ENCODE measurements at places on chromosomes 3 and 15. TPM values are rescaled to one million over a fixed set of nuclear protein-coding genes. Genes with fewer than 3 reads are reported as not detected.
A peak's percentile ranks its signal among the peaks of the same experiment; 100 is the strongest.

DNA sequence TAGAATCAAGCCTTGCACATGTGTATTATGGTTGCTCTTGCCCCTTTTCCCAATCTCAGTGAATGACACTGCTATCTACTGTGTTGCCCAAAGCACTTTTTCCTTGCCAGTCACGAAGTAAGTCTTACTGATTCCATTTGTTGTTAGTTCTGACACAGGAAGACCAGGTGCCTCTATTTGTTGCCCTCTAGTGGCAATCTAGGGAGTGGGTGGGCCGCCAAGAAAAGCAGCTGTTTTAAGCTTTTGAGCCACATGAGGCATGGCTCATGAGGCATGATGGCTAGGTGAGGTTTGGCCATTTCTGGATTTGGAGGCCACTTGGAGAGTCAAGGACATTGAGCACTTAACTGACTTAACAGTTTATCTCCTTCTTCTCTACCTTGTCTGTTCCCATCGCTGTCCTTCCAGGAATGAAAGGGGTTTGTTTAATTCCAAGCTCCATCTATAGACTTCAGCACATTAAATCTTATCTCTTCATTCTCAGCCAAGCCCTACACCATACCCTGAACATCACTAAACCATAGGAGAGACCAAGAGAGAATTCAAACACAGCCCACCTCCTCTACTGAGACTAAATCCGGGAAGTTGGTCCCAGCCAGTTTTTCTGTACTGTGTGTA is 103.1 kb downstream of the HCN4 start:
- H3K36me3 ChIP-seq = no peaks in the 10 kb centered on the region
- H3K27ac ChIP-seq = no peak overlapping the region
- peak; percentile 62 for DNase-seq
- H3K4me1 ChIP-seq = no peaks in the 10 kb centered on the region
- H3K4me3 ChIP-seq = no peak overlapping the region

Gene SHC4
- 0.76 TPM for total RNA-seq

Gene LSM3
- 10.4 TPM for total RNA-seq

Gene PDIA5
- 39.5 TPM for total RNA-seq

Gene IL17RD
- total RNA-seq = 1.2 TPM

Gene SHISA5
- total RNA-seq = 153 TPM

- no peak overlapping the region for H3K4me3 ChIP-seq
- H3K36me3 ChIP-seq = no peaks in the 10 kb centered on the region
- H3K4me1 ChIP-seq = peaks cover 13% of the 10 kb centered on the region
- H3K27ac ChIP-seq = peak overlapping the region; percentile 68
Measured at GRCh38 chr3:118817748-118818165, 216.9 kb downstream of the IGSF11 start.

Gene NANOGP8
- not detected for total RNA-seq

DNA sequence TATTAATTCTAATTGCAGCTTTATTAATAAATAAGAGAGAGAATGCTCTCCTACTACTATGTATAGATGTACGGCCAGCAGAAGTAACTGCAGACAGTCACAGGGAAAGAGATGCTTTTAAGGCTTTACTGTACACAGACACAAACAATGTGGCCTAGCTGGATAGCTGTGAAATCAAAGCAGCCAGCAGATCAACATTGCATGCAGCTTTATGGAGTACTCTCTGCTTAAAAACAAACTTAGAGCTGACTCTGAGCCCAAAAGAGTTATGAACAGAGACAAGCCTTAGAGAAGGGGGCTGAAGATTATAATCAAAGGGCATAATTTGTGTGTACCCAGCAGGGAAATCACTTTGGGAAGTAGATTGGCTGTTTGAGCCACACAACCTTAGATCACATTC is 47.2 kb downstream of the CADM2 start:
- no peak overlapping the region for H3K27ac ChIP-seq
- H3K4me3 ChIP-seq = no peak overlapping the region
- no peaks in the 10 kb centered on the region for H3K4me1 ChIP-seq

Gene HESX1
- not detected for total RNA-seq

Gene NTRK3
- total RNA-seq = not detected

DNA sequence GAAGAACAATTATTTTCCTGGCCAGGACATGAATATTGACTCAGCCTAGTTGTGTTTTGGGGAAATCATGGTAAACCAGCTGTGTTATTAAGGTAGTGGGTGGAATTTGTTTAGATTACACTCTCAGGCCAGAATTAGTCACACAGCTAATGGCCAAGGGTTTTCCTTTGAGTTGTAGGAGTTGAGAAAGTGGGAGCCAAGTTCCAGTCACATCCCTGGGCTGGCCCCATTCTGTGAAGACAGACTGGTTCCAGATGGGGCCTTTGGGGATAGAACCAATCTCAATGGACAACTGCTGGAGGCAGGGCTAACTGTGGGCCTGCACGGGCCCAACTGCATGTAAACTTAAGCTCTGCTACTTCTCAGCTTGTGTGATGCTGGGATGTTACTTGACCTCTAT is 1.4 kb upstream of the RASL12 start:
- H3K4me3 ChIP-seq = no peak overlapping the region
- peak; percentile 97 for DNase-seq
- H3K27ac ChIP-seq = peak overlapping the region; percentile 28
- H3K27me3 ChIP-seq = peaks cover 19% of the 10 kb centered on the region
- H3K4me1 ChIP-seq = peaks cover 35% of the 10 kb centered on the region

Gene PLA2G4D
- not detected for total RNA-seq

DNA sequence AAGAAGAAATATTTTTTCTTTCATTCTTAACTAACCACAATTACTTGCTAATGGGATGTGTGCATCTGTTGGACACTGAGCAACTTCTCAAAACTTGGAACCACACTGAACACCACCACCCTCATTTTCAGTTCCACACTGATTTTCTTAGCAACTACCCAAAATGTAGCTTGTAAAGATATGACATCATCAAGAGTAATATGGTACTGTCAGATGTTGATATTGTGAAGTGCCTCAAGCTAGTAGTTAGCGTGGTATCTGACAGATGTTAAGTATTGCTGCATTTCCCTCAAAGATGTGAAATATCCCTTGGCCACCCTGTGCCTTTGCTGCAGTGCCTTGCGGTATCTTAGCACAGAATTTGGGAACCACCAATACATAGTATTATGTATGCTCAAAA is 9.3 kb downstream of the RFTN1 start:
- H3K27me3 ChIP-seq = no peaks in the 10 kb centered on the region
- H3K36me3 ChIP-seq = 0 out of 2 replicates have a peak, but pooled peaks cover 5% of the 10 kb centered on the region
- H3K4me3 ChIP-seq = no peak overlapping the region
- no peak for DNase-seq
- no peak overlapping the region for H3K27ac ChIP-seq
- H3K4me1 ChIP-seq = 0 out of 2 replicates have a peak, but pooled peaks cover 6% of the 10 kb centered on the region

- no peaks in the 10 kb centered on the region for H3K4me1 ChIP-seq
- no peak overlapping the region for H3K4me3 ChIP-seq
- H3K27ac ChIP-seq = no peak overlapping the region
- DNase-seq = no peak
- H3K27me3 ChIP-seq = no peaks in the 10 kb centered on the region
Measured at GRCh38 chr3:116280130-116280740, 165.1 kb downstream of the LSAMP start.

GRCh38 chr3:195081242-195081963 is 189.6 kb downstream of the XXYLT1 start:
- DNase-seq = no peak
- H3K4me1 ChIP-seq = no peaks in the 10 kb centered on the region
- no peak overlapping the region for H3K27ac ChIP-seq
- no peaks in the 10 kb centered on the region for H3K27me3 ChIP-seq
- H3K36me3 ChIP-seq = no peaks in the 10 kb centered on the region

DNA sequence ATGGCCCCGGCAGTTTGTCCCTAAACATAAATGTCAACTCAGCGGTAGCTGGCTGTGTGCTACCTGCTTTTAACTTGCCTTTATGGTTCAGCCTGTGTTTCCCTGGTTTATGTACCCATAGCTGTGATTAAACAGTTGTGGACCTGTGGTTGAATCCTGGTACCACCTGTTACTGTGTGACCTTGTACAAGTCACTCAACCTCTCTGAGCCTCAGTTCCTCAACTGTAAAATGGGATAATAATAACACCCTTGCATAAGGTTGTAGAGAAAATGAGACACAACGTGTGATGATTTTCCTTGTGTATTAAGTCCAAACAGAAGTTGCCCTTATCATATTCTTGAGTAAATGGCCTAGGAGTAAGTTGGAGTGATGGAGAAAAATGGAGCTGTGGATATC is 6.3 kb downstream of the GALNT15 start:
- H3K27me3 ChIP-seq = no peaks in the 10 kb centered on the region
- H3K4me3 ChIP-seq = 0 out of 2 replicates have a peak overlapping the region, but pooled peaks have one; percentile 3
- H3K4me1 ChIP-seq = peaks cover 71% of the 10 kb centered on the region
- no peak for DNase-seq
- peak overlapping the region; percentile 72 for H3K27ac ChIP-seq
- H3K36me3 ChIP-seq = no peaks in the 10 kb centered on the region

DNA sequence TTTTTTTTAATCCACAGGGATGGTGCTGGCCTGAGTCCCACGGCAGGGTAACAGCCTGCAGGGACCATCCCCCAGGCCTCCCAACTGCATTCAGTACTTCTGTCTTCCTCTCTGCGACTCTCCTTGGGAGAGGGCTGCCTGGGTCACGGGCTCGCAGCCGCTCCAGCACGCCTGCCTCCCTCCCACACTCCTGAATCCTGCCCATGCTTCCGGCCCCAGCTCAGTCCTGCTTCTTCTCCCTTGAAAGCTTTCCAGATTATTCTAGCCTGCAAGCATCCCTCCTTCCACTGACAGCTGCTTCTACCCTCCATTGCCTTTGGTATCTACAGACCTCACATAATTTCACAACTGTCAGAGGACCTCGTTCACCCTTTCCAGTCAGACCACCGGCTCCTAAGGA is 32.4 kb downstream of the MEGF11 start:
- no peak for DNase-seq
- H3K4me1 ChIP-seq = no peaks in the 10 kb centered on the region
- H3K27me3 ChIP-seq = peaks cover 45% of the 10 kb centered on the region
- no peaks in the 10 kb centered on the region for H3K36me3 ChIP-seq
- H3K4me3 ChIP-seq = no peak overlapping the region
- no peak overlapping the region for H3K27ac ChIP-seq

- no peaks in the 10 kb centered on the region for H3K27me3 ChIP-seq
- H3K36me3 ChIP-seq = no peaks in the 10 kb centered on the region
- H3K4me1 ChIP-seq = peaks cover 19% of the 10 kb centered on the region
- H3K27ac ChIP-seq = no peak overlapping the region
- DNase-seq = peak; percentile 12
- no peak overlapping the region for H3K4me3 ChIP-seq
Measured at GRCh38 chr15:56146756-56147155, 96.9 kb downstream of the RFX7 start.

- no peaks in the 10 kb centered on the region for H3K27me3 ChIP-seq
- peak; percentile 75 for DNase-seq
- H3K27ac ChIP-seq = peak overlapping the region; percentile 48
- no peak overlapping the region for H3K4me3 ChIP-seq
Measured at GRCh38 chr3:138686771-138687221, 78.2 kb downstream of the FAIM start.

Gene PRICKLE2
- 24.8 TPM for total RNA-seq

Gene WDR93
- total RNA-seq = not detected

DNA sequence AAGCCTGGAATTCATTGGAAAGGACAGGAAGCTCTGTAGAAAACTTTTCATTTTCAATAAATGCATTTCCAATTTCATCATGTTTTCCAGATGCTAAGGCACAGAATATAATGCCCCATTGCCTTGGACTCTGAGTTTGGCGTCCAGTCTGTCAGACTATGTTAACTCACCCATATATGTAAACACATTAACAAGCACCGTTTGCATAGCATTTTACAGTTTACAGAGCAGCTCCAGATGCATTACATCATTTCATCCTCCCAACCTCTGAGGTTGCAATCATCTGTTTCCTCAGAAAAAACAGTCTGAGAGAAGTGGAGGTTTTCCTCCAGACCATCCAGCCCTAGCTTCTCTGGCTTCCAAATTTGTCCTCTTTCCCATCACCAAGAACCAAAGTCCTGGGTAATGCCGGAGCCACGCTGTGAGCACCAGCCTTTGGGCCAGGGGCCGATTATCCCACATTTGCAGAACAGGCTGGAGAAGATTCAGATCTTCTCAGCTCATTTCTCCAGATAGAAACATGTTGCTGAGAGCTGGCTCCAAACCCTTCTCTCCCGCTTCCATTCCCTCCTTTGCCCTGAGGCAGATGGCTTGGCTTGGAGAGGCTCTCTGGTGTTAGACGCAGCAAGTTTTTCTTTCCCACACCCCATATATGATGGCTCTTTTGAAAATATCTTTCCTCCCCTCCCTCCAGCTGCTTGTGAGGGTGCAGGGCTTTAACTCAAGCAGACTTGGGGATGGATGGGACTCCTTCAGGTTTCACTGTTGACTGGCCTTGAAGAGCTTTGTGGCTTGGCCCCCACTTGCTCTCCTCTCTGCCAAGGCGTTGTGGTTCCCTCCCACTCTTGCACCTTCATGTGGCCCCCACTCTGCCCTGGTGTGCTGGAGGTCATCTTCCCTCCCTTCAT is 26.0 kb downstream of the CYP19A1 start:
- no peaks in the 10 kb centered on the region for H3K36me3 ChIP-seq
- DNase-seq = peak; percentile 48
- H3K4me1 ChIP-seq = peaks cover 23% of the 10 kb centered on the region
- no peaks in the 10 kb centered on the region for H3K27me3 ChIP-seq

GRCh38 chr3:2360815-2361214 is 262.1 kb downstream of the CNTN4 start:
- no peak overlapping the region for H3K27ac ChIP-seq
- no peak overlapping the region for H3K4me3 ChIP-seq
- H3K36me3 ChIP-seq = no peaks in the 10 kb centered on the region
- H3K4me1 ChIP-seq = no peaks in the 10 kb centered on the region

GRCh38 chr3:172305974-172306373 is 142.3 kb downstream of the GHSR start:
- H3K27me3 ChIP-seq = no peaks in the 10 kb centered on the region
- peak overlapping the region; percentile 63 for H3K27ac ChIP-seq
- H3K36me3 ChIP-seq = peaks cover 62% of the 10 kb centered on the region
- peaks cover 32% of the 10 kb centered on the region for H3K4me1 ChIP-seq
- H3K4me3 ChIP-seq = no peak overlapping the region

DNA sequence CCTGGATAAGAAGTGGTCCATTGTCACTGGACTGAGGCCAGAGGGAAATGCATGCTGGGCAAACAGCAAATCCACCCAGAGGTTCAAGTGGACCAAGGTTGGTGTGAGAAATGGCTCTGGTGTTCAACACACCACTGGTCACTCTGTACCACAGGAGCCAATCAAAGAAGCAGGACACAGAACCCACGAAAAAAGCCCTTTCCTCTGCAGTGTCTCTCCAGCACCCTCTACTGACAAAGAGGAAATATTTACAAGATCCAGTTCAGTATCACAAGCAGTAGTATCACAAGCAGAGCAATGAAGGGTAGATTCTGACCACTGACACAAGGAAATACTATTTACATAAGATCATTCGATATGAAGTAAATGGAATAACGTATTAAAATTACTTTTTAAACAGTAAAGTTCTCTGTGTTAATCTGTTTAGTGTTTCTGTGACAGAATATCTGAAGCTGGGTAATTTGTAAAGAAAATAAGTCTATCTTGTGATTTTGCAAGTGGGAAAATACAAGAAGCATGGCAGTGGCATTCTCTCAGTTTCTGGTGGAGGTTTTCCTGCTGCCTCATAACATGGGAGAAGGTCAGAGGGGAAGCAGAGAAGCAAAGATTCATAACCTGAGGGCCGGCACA is 390.7 kb downstream of the EFHB start:
- H3K4me1 ChIP-seq = no peaks in the 10 kb centered on the region
- H3K36me3 ChIP-seq = no peaks in the 10 kb centered on the region
- H3K27ac ChIP-seq = no peak overlapping the region
- no peaks in the 10 kb centered on the region for H3K27me3 ChIP-seq
- DNase-seq = no peak

Gene NECTIN3
- total RNA-seq = 111 TPM

GRCh38 chr3:74302969-74303368 is 311.5 kb downstream of the CNTN3 start:
- no peak overlapping the region for H3K4me3 ChIP-seq
- H3K27me3 ChIP-seq = no peaks in the 10 kb centered on the region
- 0 out of 2 replicates have a peak, but pooled peaks cover 12% of the 10 kb centered on the region for H3K36me3 ChIP-seq
- H3K4me1 ChIP-seq = no peaks in the 10 kb centered on the region
- H3K27ac ChIP-seq = no peak overlapping the region
- DNase-seq = no peak
